Prostate gland (tissue), 2 donors: ENCODE measurements at places on chromosomes 5 and 9. TPM values are rescaled to one million over a fixed set of nuclear protein-coding genes. Genes with fewer than 3 reads are reported as not detected.

DNA sequence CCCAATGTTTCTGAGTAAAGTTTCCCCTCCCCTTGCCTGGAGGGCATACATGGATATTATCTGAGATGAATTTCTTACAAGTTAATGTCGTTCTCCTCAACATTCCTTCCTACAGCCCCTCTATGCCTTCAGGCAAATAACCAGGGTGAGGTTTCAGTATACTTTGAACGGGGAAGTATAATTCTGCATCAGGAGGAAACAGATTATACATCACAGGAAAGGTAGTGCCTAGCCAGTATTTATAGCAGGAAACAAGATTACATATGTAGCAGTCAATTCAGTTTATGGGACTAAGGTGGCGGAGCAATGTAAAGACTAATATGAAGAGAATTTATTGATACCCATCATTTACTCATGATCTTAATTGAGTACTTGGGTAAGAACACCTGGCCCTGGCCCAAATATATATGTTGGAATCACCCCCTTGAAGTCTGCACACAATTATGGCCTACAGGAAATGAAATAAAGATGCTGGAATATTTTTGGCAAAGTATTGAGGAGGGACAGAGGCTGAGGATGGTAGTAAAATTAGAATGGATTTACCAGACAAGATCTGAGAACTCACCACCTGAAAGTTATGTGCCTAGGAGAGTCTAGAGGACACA lies 661.1 kb downstream of the PTPRD start:
- no peaks in the 10 kb centered on the region for H3K36me3 ChIP-seq
- H3K4me1 ChIP-seq = no peaks in the 10 kb centered on the region
- no peak for DNase-seq

DNA sequence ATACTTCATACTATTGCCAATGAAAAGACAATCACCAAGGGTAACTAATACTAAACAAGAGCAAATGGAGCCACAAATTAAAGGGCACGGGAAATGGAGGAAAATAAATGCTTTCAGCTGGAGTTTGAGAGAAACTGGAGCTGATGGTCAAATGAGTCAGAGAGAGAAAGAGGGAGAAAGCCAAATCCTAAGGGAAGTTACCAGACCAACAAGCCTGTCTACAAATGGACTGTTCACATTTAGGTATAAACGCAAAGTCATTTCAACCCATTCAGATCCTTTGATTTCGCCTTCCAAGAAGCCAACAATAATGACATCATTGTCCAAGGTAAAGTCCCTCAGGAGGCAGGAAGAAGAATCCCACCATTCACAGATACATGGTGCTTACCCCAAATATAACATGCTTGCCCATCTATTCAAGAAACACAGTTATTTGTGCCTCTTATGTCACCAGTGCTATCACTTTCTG lies 351.8 kb downstream of the RAB3C start:
- no peaks in the 10 kb centered on the region for H3K4me1 ChIP-seq
- no peak overlapping the region for H3K4me3 ChIP-seq
- H3K27me3 ChIP-seq = no peaks in the 10 kb centered on the region
- no peak for DNase-seq
- no peak overlapping the region for H3K27ac ChIP-seq
- no peaks in the 10 kb centered on the region for H3K36me3 ChIP-seq

The ASS1 gene
- 59.4 TPM for total RNA-seq

The MIGA2 gene
- 54.5 TPM for total RNA-seq

The WDR70 gene
- total RNA-seq = 16.2 TPM

The MUSK gene
- total RNA-seq = 0.64 TPM

The IER5L gene
- 7.2 TPM for total RNA-seq

DNA sequence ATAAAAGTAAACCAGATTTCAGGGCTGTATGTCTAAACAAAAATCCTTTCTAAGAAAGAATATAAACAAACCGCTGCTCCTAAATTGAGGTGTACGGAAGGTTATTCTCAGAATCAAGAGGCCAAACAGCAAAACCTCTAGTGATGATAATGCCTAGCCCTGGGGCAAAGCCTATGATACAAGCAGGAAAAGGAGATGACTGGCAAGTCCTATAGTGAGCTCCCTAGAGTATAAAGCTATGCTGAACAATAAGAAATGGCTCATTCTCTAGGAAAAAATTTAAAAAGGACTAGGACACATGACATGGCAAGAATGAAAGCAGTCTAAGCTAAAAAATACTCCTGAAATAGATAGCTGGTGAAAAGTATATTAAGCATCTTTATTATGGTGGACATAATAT lies 187.1 kb downstream of the BNC2 start:
- H3K4me1 ChIP-seq = no peaks in the 10 kb centered on the region
- no peaks in the 10 kb centered on the region for H3K36me3 ChIP-seq
- no peak for DNase-seq
- H3K27ac ChIP-seq = no peak overlapping the region
- no peak overlapping the region for H3K4me3 ChIP-seq

- no peak for DNase-seq
- H3K4me1 ChIP-seq = no peaks in the 10 kb centered on the region
- no peaks in the 10 kb centered on the region for H3K27me3 ChIP-seq
- H3K4me3 ChIP-seq = no peak overlapping the region
- no peak overlapping the region for H3K27ac ChIP-seq
Measured at GRCh38 chr5:57568136-57568535, 85.5 kb upstream of the ACTBL2 start.

DNA sequence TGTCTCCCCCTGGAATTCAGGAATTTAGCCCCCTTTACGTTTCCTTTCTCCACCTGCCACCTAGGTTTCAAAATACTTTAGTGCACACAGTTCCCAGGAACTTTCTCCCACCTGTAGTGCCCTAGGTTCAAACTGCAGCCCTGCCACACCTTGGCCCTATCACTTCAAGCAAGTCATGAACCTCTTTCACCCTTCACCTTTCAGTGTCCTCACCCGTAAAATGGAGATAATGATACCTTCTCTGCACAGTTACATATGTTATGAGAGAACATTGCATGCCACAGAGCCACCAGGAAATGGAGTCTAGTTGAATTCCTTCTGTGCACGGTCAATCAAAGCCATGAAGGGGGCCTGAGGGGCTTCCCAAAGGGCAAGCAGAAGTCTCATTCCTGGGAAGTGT lies 9.8 kb upstream of the EEIG1 start:
- no peak for DNase-seq
- H3K36me3 ChIP-seq = no peaks in the 10 kb centered on the region
- H3K4me3 ChIP-seq = no peak overlapping the region
- H3K27ac ChIP-seq = no peak overlapping the region
- H3K27me3 ChIP-seq = no peaks in the 10 kb centered on the region

The DCTN3 gene
- 73.8 TPM for total RNA-seq

GRCh38 chr5:116084287-116084691 lies 536 bp upstream of the COMMD10 start:
- no peaks in the 10 kb centered on the region for H3K36me3 ChIP-seq
- H3K4me3 ChIP-seq = peak overlapping the region; percentile 92
- peak overlapping the region; percentile 92 for H3K27ac ChIP-seq
- no peaks in the 10 kb centered on the region for H3K4me1 ChIP-seq
- H3K27me3 ChIP-seq = no peaks in the 10 kb centered on the region
- peak; percentile 9 for DNase-seq

- H3K27ac ChIP-seq = no peak overlapping the region
- DNase-seq = no peak
- H3K36me3 ChIP-seq = no peaks in the 10 kb centered on the region
- H3K4me1 ChIP-seq = no peaks in the 10 kb centered on the region
- no peak overlapping the region for H3K4me3 ChIP-seq
Measured at GRCh38 chr9:13269589-13270452, 9.7 kb downstream of the MPDZ start.

DNA sequence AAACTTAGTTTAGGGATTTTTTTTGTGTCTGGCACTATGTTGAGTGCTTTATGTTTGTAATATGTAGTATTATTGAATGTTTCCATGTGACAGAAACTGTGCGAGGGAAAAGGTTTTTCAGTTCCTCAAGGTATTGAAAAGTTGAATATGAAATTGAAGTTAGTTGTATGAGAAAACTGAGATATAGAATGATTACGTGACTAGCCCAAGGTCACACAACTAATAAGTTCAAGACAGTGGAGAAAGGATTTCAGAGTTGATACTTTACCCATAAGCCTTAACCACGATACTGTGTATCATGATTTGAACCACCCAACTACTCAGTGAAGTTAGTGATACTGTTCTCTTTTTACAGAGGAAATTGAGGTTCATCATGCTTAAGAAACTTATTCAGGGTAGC lies 5.7 kb downstream of the NIPBL start:
- H3K4me3 ChIP-seq = no peak overlapping the region
- no peaks in the 10 kb centered on the region for H3K27me3 ChIP-seq
- DNase-seq = no peak
- H3K4me1 ChIP-seq = no peaks in the 10 kb centered on the region
- H3K36me3 ChIP-seq = no peaks in the 10 kb centered on the region

GRCh38 chr9:36961051-36961450 lies 73.0 kb downstream of the PAX5 start:
- no peaks in the 10 kb centered on the region for H3K4me1 ChIP-seq
- no peak overlapping the region for H3K27ac ChIP-seq
- H3K27me3 ChIP-seq = no peaks in the 10 kb centered on the region
- H3K36me3 ChIP-seq = no peaks in the 10 kb centered on the region

DNA sequence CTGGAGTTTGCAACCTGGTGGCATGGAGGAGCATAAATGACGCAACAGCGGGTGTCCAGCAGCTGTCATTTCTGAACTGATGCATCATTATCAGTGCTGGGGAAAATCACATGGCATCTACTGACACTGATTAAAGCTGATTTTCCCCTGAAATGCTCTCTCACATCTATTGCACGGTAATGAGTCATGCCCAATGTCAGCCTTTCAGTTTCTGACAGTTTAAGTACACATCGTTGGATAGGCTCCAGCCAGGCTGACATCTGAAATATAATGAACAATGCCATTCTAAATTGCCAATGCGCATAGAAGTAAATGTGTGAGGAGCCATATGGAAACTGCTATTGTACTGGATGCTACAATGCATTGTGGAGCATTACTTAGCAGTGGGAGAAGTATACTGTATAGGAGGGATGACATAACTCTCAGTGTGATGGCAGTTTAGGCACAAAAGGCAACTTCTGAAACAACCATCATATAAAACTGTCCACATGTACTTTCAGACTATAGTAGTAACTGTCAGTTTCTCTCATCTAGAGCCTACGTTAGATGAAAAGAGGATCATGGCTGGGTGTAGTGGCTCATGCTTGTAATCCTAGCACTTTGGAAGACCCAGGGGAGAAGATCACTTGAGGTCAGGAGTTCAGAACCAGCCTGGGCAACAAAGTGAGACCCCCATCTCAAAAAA lies 389.3 kb upstream of the DMAC1 start:
- no peaks in the 10 kb centered on the region for H3K36me3 ChIP-seq
- no peak overlapping the region for H3K4me3 ChIP-seq
- DNase-seq = no peak
- no peak overlapping the region for H3K27ac ChIP-seq
- H3K27me3 ChIP-seq = no peaks in the 10 kb centered on the region
- H3K4me1 ChIP-seq = no peaks in the 10 kb centered on the region

GRCh38 chr5:122257000-122257399 lies 55.0 kb upstream of the SNCAIP start:
- H3K4me1 ChIP-seq = no peaks in the 10 kb centered on the region
- no peaks in the 10 kb centered on the region for H3K36me3 ChIP-seq
- no peak for DNase-seq
